ENCODE measurements at places on chromosomes 7 and 10.

GRCh38 chr10:123518765-123519164 is 147.4 kb upstream of the GPR26 start:
- DNase-seq: no peak

DNA sequence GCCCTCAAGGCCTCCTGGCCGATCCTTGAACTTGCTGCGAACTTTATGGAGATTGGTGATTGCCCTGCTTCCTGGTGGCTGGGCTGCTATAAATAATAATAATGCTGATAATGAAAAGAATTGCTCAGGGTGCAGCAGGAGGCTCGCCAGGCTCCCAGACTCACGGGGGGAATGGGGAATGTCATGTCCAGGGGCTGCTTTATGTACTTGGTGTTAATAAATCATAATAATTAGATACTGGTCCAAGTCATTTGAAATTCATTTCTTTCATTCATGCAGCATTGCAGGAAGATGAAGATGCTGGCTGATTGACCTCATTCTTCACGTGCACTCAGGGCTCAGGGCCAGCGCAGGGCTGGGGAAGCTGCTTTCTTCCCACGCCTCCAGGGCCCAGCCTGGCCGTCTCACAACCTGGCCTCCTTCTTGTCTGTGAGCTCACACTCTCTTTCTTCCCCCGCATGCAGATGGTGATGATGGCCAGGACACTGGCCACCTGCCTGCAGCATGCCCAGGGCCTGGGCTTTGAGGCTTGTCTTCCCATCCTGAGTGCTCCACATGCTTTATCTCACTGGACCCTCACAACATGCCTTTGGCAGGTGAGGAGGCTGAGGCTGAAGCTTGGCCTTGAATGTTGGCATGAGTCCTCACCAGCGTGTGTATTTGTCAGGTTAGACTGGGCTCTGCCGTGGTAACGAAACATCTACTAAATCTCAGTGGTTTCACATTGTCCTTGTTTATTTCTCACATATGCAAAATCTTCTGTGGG is 138.4 kb upstream of the TNS3 start:
- no peak for DNase-seq

DNA sequence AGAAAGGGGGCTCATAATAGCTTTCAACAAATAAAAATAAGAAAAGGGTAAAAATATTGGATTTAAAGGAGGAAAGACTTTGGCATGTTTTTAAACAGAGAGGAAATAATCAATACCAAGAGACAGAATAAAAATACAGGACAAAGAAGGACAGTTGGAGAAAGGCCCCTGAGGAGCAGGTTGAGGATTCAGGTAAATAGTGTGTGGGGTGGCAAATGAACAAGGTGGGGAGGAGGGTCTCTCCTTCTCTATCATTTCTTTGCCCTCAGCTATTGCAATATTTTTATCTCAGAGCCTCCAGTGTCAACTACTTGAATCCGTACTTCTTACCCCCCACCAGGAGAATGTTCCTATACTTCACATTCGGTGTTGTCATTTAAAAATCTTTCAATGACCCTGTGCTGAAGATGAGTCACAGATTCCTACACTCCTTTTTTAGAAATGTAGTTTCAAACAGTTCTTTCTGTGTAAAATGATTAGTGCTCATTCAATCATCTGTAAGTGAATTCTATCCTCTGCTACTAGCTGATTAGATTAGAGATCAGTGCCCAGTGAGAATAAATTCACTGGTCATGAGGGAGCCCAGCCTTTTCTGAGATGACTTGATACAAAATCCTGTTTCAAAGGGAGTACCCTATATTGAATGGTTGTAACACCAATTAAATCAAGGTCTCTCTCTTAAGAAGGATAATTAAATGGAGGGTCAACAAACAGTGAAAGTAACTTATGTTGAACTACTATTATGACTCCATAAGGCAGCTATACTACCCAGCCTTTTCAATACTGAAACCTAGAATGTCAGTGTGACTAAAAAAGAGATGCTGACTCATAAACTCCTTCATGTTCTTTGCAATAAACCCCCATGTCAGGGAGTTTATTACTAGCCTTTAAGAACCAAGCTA is 50.4 kb upstream of the WNT16 start:
- DNase-seq: no peak

DNA sequence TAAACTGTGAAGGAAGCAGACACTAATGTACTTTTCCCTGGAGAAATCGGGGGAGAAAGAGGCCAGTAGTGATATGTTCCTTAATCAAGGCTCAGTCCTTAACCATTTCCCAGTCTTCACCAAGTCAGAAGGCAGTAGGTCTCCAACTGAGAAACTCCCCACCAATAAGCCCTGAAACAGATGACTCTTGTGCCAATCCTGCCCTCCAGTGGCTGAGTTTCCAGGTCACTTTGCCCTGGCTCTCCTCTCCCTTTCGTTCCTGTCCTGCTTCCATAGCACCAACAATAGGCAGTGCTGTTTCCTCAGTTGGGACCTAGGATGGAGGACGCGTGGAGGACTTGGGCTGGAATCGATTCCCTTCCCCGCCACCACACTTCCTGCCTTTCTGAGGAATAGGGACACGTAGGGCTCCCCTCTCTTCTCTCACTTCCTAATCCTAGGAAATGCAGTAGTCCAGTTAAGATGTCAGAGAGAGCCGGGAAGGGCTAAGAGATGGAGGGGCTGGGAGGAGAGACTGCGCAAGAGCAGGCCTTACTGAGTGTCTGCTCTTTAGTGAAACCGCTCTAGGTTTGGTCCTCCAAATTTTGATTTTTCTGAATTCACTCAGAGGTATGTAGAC is 23.4 kb downstream of the ATOH7 start:
- DNase-seq: no peak

DNA sequence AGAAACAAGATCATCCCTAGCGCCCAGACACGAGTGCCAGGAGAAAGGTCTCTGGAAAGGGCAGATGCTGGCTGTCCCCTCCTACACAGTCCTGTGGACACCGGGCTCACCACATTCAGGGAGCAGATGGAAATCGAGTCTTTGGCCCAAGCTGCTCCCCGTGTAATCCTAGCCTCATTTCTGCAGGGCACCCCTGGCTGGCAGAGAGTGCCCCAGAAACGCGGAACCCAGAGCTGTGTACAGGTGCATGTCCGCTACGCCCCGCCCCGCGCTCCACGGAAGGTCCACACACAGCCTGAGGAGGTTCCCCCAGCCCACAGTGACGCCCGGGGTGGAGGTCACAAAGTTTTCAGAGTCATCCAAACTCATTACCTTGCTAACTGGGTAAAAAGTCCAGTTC is 202.8 kb downstream of the MAD1L1 start:
- no peak for DNase-seq

DNA sequence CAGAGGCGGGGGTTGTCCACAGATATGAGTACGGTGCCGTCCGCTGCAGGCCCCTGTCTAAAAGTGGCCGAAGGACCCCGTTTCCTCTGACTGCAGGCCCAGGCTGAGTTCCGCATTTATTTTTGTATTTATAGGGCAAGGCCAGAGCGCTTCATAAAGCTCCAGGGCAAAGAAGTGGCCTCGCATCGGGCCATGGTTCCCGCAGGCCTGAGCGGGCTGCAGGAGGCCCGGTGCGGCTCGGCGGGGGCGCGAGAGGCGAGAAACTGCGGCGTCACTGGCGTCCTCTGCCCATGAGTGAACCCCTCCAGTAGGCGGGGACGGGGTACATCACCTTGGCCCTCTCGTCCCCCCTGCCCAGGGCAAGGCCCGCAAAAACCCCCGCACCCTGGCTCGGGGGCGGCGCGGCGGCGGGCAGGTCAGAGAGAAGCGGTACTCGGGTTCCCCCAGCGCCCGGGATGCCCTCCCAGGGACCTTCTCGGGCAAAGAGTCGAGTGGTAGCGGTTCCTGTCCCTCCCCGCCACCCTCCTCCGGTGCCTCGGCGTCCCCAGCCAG is 355.7 kb downstream of the DNAJB6 start:
- DNase-seq: no peak

Measured in activated CD4-positive, alpha-beta T cell treated with anti-CD3 and anti-CD28 coated beads, Interleukin-2, amount 50 U/mL, for 4 hours (primary cell).